HCT116 (cell line): ENCODE measurements at places on chromosomes 1 and 21. TPM values are rescaled to one million over a fixed set of nuclear protein-coding genes. Genes with fewer than 3 reads are reported as not detected.

DNA sequence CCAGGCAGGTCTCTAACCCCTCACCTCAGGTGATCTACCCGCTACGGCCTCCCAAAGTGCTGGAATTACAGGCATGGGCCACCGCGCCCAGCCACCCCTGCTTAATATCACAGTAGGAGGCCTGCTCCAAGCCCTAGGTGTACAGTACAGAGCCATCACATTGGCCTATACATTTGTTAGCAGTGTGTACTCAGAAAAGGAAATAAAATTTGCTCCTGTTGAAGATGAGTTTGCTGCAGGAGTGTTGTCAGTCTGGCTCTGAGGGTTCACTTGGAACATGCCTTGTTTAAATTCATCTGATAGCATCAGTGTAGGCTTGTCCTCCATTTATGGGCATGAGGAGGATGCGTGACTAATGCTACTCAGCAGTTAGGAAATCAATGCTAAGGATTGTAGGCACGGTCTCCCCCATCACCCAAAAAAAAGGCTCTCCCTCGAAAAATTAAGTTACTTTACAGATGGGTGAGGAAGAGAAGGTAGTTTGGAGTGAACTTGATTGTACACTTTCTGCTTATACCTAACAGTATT, 4.6 kb upstream of the ENAH start:
- no peak for DNase-seq

GRCh38 chr1:179809506-179810366, 66.6 kb downstream of the FAM163A start:
- DNase-seq = peak; percentile 56

DNA sequence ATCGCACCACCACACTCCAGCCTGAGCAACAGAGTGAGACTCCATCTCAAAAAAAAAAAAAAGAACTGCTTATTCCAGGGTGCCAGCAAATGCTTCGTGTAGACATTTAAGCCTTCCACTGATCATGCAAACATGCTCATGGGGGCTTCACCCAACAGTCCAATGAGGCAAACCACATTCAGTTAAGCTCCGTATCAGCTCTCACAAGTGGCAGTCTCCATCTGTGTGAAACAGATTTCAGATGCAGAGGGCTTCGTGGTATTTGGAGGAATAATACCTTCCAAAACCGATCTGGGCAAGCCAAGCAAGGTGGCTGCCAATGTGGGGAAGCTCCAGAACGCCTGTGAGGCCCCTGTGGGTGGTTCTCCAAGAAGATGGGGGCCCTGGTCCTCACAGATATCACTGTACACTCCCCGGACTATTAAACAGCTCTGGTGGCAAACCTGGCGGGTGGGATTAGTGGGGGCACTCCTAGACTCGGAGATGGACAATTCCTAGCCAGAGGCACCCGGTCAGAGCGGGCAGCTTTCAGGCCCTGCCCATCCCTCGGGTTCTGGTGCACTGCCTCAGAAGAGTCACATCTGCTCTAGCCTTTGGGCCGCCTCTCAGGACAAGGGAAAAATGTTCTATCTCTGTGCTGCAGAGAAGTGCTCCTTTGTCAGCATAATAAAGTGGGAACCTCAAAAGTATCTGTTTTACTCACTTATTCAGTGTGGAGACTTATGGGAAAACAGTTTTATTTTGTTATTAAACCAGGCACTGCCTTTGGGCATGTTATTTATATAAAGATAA, 10.2 kb downstream of the CREG1 start:
- no peak for DNase-seq

Gene CASQ2
- not detected for total RNA-seq

Gene LPAR3
- 27.2 TPM for total RNA-seq

GRCh38 chr1:167223144-167224103, 2.7 kb downstream of the POU2F1 start:
- no peak for DNase-seq

GRCh38 chr21:45109831-45110492, 35.6 kb downstream of the ADARB1 start:
- no peak for DNase-seq

DNA sequence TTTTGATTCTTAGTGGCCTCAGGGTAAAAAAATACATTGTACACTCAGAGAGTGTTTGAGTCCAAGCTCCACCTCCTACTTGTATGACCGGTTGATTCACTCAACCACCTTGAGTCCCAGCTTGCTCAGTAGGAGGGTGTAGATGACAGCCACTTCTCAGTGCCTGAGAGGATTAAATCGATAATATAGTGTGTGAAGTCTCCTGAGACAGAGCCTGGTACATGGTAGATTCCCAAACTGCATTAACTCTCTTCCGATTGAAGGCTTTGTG, 38.4 kb downstream of the NCMAP start:
- DNase-seq = no peak

- DNase-seq = no peak
Measured at GRCh38 chr21:45593162-45594022, 50.1 kb upstream of the PCBP3 start.

DNA sequence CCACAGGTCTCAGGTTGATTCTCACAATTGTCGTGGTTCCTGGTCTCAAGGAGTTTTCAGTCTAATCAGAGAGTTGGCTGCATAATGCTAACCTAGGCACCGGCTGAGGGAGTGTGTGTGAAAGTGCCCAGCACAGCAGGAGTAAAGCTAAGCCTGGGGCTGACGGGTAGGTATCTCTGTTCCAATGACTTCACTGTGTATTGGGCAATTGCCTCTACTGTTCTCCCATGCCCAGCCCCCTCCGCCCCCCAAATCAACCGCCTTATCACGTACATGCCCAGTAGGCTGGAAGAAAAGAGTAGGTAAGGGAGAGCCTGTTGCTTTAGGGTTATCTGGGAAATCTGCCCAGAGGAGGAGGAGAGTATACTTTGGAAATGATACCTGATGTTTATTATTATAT, 54.7 kb downstream of the MRPS6 start:
- DNase-seq = no peak

Gene NCF2
- 0.25 TPM for total RNA-seq

Gene CLDN17
- not detected for total RNA-seq

- peak; percentile 29 for DNase-seq
Measured at GRCh38 chr1:184222652-184223052, 164.2 kb upstream of the C1orf21 start.

Gene POGZ
- total RNA-seq = 80.6 TPM

- no peak for DNase-seq
Measured at GRCh38 chr1:194629011-194629410, 1442.6 kb upstream of the B3GALT2 start.

GRCh38 chr21:31505975-31506374, 153.5 kb upstream of the SOD1 start:
- no peak for DNase-seq

DNA sequence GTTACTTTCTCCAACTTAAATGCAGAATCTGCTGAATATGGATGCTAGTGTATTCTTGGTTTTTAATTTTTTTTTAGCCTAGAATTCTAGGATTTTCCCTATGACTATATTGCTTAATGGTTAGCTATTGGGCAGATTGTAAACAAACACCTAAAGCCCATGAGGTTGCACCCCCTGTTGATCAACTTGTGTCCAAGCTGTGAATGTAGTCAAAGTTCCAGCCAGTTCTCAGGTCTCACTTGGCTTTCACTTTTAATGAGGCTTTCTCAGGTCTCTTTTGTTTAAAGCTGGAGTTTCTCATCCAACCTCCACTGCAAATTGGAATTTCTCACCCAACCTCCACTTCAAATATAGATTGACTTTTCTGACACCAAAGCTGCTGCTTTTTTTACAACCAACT, 35.9 kb downstream of the FCER1A start:
- no peak for DNase-seq

GRCh38 chr1:19811206-19811851, 3.8 kb downstream of the RNF186 start:
- peak; percentile 34 for DNase-seq

DNA sequence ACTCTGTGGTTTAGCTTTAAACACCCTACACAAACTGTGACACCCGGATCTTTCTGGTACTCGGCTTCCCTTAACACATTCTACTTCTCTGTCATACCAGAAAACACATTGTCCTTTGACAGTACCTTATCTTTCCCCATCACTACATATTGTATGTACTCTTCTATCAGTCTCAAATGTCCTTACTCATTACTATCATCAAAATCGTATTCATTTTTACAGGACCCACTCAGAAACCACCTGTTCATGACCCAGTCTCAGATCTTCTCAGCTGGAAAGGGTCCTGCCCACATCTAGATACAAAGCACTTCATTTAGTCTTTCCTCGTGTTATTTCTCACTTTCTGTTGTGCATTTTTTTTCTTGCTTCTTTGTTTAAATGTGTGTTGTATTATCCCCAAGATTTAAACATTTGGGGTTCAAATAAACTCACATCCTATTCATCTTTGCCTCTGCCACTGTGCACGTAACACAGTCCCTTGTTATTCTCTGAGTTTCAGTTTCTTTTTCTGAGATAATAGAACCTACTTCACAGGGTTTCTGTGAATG, 27.7 kb downstream of the CD34 start:
- DNase-seq = no peak

- no peak for DNase-seq
Measured at GRCh38 chr21:28723646-28724045, 269.0 kb downstream of the LTN1 start.

DNA sequence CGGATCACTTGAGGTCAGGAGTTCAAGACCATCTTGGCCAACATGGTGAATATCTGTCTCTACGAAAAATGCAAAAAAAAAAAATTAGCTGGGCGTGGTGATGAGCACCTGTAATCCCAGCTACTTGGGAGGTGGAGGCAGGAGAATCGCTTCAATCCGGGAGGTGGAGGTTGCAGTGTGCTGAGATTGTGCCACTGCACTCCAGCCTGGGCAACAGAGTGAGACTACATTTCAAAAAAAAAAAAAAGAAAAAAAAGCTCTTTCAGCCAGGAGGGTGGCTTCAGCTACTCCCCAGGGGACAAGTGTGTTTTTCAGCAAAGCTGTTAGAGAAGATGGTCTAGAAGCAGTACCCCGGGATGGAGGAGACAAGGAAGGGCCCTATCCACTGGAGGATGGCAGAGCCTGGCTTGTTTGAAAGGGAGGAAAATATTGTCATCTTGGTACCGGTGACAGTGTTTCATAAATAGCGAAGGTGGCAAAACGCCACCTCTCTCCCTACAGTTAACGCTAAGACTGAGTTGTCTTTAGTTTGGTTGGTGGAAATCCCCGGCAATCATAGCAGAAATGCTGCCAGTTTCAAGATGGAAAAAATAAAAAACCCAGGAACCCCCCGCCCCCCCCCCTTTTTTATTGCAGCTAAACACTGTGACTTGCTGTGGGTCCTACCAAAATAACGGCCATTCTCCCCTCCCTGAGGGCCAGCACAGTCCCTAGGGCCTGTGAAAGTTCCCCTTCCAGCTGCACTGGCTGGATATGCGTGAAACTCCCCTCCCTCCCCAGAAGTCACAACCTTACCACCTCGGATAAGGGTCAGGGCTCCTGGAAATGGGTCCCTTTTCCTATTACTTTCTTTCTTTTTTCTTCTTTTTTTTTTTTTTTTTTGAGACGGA, 3.5 kb downstream of the PIK3CD start:
- no peak for DNase-seq

Gene NUDT4B
- total RNA-seq = 0.74 TPM

DNA sequence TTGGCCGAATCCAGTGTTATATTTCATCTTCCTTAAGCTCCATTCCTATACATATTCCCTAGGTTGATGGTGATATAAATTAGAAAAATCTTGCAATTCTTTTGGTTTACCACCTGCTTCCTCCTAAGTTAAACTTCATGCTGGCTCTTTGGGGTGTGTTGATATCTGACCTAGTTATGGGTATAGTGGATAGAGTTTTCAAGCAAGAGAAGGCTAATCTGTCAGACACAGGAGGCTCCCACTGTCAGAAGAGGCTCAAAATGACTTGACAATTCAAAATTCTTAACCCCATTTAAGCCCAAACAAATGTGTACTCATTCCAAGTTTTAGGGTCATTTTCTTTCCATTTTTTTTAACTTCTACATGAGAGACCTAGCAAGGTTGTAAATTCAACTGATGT, 8.5 kb upstream of the SLC35D1 start:
- no peak for DNase-seq

GRCh38 chr1:23673086-23673813, 18.4 kb upstream of the RPL11 start:
- DNase-seq = no peak

- DNase-seq = no peak
Measured at GRCh38 chr1:68308034-68308433, 75.7 kb upstream of the WLS start.

Gene TMEM183A
- 64.7 TPM for total RNA-seq

GRCh38 chr1:109184687-109185086, 29.0 kb upstream of the SARS1 start:
- no peak for DNase-seq

DNA sequence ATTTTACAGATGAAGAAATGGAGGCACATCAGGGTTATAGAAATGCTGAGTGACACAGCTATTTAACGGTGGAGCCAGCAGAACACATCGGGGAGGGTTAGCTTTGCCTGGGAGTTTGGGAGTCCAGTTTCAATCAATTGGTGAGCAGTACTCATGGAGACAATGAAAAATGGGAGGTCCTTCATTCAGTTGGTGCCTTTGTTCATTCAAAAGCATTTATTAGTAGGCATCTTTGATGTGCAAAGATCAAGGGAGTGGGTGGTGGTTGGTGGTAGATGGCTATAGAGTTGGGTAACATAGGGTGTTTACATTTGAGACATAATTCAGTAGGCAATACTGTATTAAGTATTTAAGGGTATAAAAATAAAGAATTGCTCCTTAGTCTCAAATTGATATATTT, 183.7 kb upstream of the LMO4 start:
- DNase-seq = no peak

GRCh38 chr21:31687108-31687507, 27.6 kb downstream of the SOD1 start:
- DNase-seq = no peak

DNA sequence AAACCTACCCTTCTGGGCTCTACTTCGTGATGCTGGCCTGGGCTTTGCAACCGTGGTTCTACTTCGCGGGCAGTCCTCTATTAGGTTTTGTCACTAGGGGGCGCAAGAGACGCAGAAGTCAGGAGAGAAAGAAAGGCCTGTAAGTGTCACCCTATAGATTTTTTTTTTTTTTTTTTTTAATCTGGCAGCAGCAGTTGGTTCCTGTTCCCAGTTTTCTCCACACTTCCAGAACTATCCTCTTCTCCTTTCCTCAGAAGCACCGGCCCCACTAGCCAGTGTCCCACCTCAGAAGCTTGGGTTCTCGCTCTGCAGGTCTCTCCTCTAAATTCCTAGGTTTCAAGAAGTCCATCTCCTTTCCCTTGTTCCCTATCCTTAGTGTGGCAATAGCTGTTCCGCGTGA, 9.1 kb upstream of the LCE2D start:
- peak; percentile 32 for DNase-seq

- DNase-seq = no peak
Measured at GRCh38 chr1:86788300-86789206, 84.2 kb downstream of the SH3GLB1 start.

DNA sequence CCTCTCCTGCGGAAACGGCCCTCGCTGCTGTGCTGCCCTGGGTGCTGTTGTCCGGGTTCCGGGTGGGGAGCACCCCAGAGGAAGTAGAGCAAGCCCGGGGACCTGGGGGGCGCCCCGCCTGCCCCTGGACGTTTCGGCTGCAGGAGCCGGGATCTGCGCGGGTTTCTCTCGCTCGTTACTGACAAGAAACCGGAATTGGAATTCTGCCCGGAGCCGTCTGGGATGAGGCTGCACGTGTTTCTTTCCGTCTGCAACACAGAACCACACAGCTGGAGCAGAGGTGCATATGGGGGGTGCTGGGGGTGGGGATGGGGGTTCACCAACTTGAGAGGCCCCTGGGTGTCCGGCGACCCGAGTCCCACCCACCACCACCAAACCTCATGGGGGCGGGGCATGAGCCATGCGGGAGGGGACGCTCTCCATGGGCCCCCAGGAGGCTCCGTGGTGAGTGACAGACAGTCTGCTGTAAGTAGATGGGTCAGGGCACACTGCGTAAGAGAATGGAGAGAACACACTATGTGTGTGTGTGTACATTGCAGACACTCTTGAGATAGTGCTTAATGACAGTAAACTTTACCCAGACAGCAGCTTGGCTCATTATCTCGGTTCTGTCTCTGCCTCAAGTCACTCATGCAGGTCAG, 261.4 kb upstream of the C1orf174 start:
- DNase-seq = no peak
